KG1 (cell line): ENCODE measurements at places on chromosomes 7 and 10.

GRCh38 chr10:63423494-63423893 lies 42.3 kb downstream of the JMJD1C start:
- DNase-seq: no peak

GRCh38 chr7:151245360-151246101 lies 3.0 kb downstream of the SMARCD3 start:
- DNase-seq: no peak

DNA sequence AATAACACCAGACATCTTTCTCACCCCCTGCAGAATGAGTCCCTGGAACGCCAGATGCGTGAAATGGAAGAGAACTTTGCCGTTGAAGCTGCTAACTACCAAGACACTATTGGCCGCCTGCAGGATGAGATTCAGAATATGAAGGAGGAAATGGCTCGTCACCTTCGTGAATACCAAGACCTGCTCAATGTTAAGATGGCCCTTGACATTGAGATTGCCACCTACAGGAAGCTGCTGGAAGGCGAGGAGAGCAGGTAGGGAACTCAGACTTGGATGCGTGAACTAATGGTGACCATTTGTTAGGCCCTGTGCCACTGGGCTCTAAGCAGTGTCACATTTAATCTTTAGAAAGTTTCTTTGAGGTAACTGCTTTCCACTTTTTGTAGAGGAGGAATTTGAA lies 7.1 kb downstream of the VIM start:
- DNase-seq: no peak

DNA sequence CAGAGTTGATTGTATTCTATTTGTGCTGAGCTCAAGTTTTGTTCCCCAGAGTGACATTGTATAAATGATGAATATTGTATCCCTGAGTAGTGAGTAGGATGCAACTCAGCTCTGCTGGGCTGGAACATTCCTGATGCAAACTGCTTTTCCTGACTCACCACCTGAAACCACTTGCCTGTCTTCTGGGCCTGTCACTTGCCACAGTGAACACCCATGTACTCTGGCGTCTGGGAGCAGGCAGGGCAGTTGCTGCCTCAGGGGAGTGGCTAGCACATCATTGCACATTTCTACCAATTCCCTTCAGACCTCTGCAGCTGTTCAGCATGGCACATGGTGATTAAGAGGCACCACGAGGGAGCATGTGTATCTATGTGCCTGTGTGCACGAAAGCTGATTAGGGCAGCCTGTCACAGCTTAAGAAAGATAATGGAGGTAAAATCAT lies 157.3 kb downstream of the SND1 start:
- no peak for DNase-seq

DNA sequence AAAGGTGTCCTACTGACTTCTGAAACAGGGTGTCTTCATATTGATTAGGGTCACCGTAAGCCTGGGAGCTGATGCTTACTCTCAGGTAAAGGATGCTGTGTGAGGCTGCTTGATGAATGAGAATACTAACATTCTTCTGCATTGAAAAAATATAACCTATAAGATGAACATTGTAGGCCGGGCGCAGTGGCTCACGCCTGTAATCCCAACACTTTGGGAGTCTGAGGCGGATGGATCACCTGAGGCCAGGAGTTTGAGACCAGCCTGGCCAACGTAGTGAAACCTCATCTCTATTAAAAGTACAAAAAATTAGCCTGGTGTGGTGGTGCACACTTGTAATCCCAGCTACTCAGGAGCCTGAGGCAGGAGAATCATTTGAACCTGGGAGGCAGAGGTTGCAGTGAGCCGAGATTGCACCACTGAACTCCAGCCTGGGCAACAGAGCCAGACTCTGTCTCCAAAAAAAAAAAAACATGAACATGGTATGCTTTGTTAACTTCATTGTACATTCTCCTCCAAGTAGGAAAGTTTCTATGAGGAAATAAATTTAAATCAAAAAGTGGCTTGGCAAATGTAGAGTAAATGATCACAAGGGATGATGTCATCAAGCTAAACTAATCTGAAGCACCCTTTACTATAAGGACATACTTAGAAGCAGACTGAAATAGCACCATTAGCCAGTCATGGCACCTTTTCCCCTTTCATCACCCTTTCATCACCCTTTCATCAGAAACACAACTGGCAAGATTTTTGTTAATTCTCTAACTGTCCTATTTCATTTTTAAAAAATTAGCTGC lies 1.5 kb upstream of the BRAF start:
- no peak for DNase-seq

DNA sequence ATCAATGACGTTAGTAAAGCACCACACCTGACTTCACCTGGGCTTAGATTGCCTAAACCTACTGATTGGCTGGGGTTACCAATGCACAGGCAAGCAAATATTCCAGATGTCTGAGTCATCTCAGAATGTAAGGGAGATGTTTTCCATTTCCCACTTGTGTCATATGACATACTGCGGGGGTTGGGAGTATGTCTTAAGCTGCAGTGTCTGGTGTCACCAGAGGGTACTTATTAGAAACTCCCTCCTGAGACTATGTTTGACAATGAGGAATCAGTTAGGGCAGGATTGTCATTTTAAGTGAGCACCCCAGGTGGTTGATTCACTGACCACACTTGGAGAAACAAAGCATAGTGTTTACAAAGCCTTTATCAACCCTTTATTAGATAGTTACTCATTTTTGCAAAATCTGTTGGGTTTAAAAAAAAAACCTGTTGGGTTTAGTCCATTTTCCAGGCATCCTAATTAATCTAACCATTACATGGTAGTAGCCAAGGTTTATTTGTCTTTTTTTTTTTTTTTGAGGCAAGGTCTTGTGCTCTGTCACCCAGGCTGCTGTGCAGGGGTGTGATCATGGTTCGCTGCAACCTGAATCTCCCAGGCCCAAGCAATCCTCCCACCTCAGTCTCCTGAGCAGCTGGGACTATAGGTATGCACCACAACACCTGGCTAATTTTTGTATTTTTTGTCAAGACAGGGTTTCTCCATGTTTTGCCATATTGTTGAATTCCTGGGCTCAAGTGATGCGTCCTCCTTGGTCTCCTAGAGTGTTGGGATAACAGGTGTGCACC lies 72.5 kb downstream of the CDK6 start:
- DNase-seq: no peak

DNA sequence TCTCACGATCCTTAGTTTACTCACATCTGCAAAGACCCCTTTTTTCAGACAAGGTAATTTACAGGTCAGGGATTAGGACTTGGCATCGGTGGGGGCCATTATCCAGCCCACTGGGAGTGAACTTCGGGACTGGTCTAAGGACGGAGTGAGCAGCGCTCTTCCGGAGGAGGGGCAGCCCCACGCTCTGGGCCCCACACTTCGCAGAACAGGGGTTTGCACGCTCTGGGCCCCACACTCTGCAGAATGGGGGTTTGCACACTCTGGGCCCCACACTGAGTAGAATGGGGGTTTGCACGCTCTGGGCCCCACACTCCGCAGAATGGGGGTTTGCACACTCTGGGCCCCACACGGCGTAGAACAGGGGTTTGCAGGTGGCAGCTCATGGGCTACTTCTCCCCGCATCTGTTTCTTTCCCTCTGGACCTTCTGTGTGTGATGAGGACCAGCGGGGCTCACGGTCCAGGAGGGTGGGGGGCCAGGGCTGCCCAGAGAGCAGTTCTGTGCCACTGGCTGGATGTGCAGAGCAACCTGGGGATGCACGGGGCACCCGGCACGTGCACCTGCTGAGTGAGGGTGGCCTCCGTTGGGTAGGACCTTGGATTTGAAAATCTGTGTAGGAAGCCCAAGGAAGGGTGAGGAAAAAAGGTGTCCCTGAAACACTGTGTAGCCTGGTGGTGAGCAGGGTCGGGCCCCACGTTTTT lies 134.8 kb downstream of the WDR37 start:
- DNase-seq: no peak

- no peak for DNase-seq
Observed at GRCh38 chr7:3029138-3029537, 14.5 kb downstream of the CARD11 start.

DNA sequence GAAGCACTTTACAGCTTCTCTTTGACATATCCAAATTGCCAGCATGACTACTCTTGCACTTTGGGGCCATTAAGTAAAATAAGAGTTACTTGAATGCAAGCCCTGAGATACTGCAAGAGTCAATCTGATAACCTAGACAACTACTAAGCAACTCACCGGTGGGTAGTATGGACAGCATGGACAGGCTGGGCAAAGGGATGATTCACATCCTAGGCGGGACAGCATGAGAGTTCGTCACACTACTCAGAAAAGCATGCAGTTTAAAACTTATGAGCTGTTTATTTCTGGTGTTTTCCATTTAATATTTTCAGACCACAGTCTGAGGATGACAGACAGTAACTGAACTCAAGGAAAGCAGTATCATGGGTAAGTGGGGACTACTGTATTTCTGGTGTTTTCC lies 84.0 kb downstream of the ORC5 start:
- DNase-seq: no peak

- DNase-seq: no peak
Observed at GRCh38 chr7:100642534-100642907, 1.2 kb upstream of the TFR2 start.

DNA sequence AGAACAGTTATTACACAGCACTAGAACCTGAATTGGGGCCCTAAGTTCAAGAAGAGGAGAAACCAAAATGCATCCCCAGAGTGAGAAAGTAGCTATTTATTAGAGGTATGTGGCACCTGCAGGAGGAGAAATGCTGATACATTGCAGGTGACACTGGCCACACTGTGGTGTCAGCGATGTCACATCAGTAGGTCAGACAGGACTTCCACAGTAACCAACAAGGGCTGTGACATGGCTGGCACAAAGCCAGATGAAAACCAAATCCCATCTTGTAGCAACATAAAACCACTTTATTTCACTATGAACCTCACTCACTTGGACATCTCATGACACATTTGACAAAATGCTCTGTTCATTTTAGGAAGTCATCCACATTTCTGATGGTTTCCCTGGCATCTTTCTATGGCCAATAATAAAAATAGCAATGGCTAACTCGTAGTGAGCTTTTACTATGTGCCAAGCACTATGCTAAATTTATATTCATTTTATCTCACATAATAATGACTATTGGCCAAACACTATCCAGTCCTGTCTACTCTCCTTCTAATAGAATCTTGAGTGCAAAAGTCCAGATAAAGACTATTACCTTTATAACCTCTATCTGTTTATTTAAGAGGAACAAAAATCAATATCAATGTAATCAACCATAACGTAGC lies 154.2 kb downstream of the TSPAN12 start:
- DNase-seq: no peak

GRCh38 chr7:48088559-48089045 lies 463 bp upstream of the UPP1 start:
- DNase-seq: peak; percentile 88

DNA sequence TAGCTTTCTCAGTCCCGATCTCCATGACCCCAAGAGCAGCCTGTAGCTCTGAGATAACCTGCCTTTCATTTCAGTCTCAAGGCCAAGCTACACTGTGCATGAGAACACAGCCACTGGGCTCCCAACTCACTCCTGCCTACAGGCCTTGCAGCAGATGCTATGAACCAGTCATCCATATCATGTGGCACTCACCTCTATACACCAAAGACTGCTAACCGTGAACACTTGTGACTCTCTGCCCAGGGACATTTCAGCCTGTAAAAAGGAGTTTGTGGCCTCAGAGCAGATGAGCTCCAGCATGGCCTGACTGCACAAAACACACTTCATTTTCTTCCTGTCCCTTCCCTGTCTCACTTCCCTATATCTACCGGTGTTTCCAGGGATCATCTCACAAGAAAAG lies 56.9 kb upstream of the NPY start:
- no peak for DNase-seq
